ENCODE measurements at places on chromosomes 7 and 10. TPM values are rescaled to one million over a fixed set of nuclear protein-coding genes. Genes with fewer than 3 reads are reported as not detected.

DNA sequence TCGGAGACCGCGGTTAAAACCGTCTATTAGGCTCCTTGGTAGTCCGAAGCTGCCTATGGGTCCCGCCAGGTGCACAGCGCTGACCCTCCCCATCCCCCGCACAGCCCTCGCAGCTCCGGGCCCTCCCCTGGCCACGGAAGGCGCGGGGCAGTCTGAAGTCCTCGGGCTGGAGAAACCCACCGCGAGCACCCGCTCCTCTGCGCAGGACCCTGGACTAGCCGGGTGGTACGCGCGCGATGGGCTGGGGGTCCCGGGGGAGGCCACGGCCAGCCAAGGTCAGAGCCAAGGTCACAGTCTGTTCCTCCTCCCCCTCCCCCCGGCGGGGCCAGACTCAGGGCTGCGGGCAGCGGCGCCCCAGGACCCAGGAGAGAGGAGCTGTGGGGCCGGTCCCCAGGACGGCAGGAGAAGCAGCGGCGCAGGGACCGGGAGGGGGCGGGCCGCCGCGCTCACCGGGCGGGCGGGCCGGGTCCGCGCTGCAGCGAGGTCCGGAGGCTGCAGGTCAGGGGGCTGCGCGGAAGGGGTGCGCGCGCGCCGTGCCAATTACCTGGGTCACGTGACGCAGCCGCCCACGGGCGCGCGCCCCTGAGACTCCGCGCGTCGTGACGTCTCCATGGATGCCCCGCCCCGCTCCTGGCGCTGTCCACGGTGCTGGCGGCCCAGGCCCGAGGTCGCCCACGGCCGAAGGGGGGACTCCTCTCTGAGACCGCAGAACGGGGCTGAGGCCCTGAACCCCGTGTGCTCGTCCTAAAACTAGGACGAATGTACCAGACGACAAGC lies at the start of gene OGDHL:
OGDHL (minus strand) TSS at position 535 of the 777 bp plus-strand sequence. CDS start 3,731 bp downstream, outside the sequence.
- no peak for DNase-seq
- H3K27me3 ChIP-seq: peaks cover 55% of the 10 kb centered on the region
- H3K27ac ChIP-seq: no peak within 1 kb of the TSS
- peaks cover 8% of the 10 kb centered on the region for H3K4me1 ChIP-seq

GRCh38 chr7:24717694-24718320 lies 39.5 kb downstream of the GSDME start:
- no peaks in the 10 kb centered on the region for H3K4me1 ChIP-seq
- H3K4me3 ChIP-seq: no peak overlapping the region
- H3K36me3 ChIP-seq: no peaks in the 10 kb centered on the region
- no peak for DNase-seq

DNA sequence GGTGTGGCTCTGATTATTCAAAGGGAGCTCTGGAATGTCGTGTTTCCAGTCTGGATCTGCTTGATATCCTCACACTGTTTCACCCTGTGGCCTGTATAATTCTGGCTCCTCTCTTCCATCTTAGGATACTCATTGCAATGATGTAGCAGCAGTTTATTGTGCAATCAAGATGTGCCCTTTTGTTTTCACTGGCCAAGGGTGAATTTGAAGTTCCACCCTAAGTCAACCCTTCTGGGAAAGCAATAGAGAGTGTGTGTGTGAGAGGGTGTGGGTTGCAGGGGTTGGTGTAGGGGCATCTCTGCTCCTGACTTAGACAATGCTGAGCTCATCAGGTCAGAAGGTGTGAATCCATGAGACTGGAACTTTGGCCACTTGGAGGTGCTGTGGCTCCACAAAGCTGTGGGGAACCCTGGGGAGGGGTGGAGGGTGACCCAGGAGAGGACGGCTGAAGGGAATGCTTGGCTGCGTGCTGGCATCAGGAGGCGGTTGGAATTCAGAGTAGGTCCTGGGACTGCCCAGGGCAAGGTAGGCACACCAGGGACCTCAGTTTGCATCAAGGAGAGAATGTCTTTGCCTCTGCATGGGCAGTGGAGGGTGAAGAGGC lies 118.0 kb upstream of the PRSS58 start:
- no peaks in the 10 kb centered on the region for H3K36me3 ChIP-seq
- DNase-seq: no peak
- no peaks in the 10 kb centered on the region for H3K4me1 ChIP-seq
- H3K27ac ChIP-seq: no peak overlapping the region

DNA sequence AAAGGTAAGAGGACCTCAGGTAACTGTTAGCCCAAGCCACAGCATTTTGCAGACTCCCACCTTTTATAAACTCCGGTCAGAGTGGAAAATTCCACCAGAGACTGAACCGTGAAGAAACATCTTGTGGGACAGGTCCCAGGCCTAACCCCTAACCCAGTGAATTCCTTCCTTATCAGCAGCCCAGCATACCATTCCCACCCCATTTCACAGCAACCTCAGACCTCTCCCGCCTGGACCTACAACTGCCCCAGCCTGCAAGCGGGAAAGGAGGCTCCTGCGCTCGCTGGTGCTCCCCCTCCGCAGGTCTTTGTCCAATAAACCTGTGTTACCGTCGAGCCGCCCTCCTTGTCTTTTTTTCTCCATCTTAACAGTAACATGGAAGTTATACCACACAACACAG lies 736.6 kb downstream of the MAGI2 start:
- H3K27me3 ChIP-seq: no peaks in the 10 kb centered on the region
- H3K27ac ChIP-seq: no peak overlapping the region
- H3K36me3 ChIP-seq: no peaks in the 10 kb centered on the region
- no peak overlapping the region for H3K4me3 ChIP-seq

- no peaks in the 10 kb centered on the region for H3K27me3 ChIP-seq
- no peak overlapping the region for H3K4me3 ChIP-seq
- H3K4me1 ChIP-seq: peaks cover 29% of the 10 kb centered on the region
- no peak for DNase-seq
These were observed 20.2 kb downstream of the SLC16A12 start for GRCh38 chr10:89515031-89515841.

DNA sequence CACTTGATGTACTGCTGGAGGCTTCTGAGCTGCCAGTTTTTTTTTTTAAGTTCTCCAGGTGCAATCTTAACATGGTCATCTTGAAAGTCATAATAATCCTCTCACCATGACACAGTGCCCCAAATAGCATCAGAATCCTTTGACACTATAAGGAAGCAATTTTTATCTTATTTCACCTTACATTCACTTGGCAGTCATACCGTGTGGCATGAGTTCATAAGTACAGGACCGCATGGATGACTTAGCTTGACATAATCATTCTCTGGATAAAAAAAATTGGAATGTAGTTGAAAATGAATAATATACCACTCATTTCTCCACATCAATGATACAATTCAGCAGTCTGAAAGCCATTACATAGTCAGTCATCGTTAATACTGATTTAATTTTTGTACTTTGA lies 25.6 kb upstream of the TMEM196 start:
- no peak overlapping the region for H3K27ac ChIP-seq
- no peaks in the 10 kb centered on the region for H3K36me3 ChIP-seq
- H3K27me3 ChIP-seq: no peaks in the 10 kb centered on the region

- H3K27me3 ChIP-seq: no peaks in the 10 kb centered on the region
- no peak overlapping the region for H3K4me3 ChIP-seq
- DNase-seq: no peak
These were observed 176.3 kb upstream of the TCERG1L start for GRCh38 chr10:131487822-131488221.

GRCh38 chr10:127376071-127376470 lies 173.0 kb upstream of the NPS start:
- no peaks in the 10 kb centered on the region for H3K4me1 ChIP-seq
- no peak overlapping the region for H3K27ac ChIP-seq
- H3K4me3 ChIP-seq: no peak overlapping the region
- peaks cover 1% of the 10 kb centered on the region for H3K36me3 ChIP-seq

DNA sequence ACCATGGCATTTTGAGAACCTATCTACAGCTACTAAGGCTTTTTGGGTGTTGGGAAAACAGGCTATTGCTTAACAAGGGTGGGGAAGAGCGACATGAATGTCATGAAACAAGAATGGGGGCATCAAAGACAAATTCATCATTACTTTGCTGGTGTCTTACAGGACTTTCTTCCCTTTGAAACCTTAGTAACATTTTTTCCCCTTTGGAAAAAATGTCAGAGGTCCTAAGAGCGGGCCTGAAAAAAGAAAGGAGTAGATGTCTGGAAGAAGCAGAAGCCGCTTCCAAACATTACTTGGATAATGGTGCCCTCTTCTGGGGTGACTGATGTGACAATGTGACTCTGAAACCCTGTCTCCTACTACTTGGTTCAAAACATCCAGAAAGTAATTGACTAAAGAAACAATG lies 3.8 kb upstream of the DDX50 start:
- no peak overlapping the region for H3K4me3 ChIP-seq
- no peaks in the 10 kb centered on the region for H3K36me3 ChIP-seq
- H3K27ac ChIP-seq: no peak overlapping the region
- peaks cover 6% of the 10 kb centered on the region for H3K4me1 ChIP-seq

DNA sequence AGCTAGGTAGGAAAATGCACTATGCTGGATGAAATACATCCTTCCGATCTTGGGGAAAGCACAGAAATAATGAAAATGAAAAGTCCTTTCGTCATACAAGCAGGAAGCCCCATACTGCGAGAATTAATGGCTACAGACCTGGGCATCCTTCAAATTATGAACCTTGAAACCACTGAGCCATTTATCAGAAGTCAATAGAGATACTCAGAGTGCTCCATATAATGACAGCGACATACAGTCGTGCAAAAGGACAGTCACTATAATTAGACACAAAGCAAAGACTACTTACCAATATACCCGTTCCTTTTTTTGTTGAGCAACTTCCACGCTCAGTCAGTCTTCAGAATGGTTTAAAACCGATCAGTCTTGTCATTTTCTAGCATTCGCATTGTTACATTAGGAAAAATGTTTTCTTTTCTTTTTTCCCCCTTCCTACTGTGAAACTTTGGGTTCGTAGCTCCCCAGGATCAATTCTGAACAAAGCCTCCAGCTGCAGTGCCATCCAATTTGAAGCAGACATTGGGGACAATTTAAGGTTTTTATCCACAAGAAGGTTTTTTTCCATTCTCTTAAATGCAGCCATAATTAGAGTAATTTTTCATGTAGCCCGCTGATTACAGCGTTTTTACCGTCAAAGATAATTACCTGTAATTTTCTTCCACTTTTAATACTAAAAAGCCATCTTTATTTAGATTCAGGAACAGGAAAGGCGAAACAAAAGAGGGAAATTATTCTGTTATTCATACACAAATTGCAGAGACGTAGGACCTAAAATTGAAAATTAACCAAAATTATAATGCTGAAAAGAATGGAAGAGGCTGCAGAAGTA lies 6.4 kb downstream of the DLX6 start:
- H3K4me1 ChIP-seq: peaks cover 10% of the 10 kb centered on the region
- H3K36me3 ChIP-seq: no peaks in the 10 kb centered on the region
- no peak for DNase-seq
- H3K27ac ChIP-seq: no peak overlapping the region
- no peak overlapping the region for H3K4me3 ChIP-seq
- H3K27me3 ChIP-seq: peaks cover 96% of the 10 kb centered on the region

FAM180A gene
- polyA plus RNA-seq: not detected

PTF1A gene
- polyA plus RNA-seq: not detected

TES gene
- polyA plus RNA-seq: 53.5 TPM
